MV-4-11 (cell line): ENCODE measurements at places on chromosomes 1 and 21.

GRCh38 chr1:64136752-64137411 lies 66.5 kb upstream of the UBE2U start:
- peak; percentile 46 for DNase-seq

- no peak for DNase-seq
Observed at GRCh38 chr1:221601166-221601565, 140.7 kb downstream of the DUSP10 start.

- no peak for DNase-seq
Observed at GRCh38 chr1:168618886-168619285, 42.5 kb downstream of the XCL1 start.

DNA sequence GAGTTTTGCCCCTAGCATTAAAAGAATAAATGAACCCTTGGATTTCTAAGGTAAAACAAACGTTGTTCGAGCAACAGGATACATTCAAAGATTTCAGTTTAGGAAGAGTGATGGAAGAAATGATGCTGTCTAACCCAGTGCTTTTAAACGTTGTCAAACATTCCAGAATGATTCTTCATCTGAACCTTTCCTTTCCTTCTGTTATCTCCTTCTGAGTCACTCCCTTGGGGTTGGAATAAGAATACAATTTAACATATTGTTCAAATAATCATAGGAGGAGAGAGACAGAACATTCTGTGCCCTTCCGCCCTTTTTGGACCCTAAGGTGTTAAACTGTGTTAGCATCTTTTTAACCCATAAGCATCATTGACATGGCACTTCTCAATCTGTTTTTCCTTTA lies 61.1 kb upstream of the RCOR3 start:
- DNase-seq = no peak

DNA sequence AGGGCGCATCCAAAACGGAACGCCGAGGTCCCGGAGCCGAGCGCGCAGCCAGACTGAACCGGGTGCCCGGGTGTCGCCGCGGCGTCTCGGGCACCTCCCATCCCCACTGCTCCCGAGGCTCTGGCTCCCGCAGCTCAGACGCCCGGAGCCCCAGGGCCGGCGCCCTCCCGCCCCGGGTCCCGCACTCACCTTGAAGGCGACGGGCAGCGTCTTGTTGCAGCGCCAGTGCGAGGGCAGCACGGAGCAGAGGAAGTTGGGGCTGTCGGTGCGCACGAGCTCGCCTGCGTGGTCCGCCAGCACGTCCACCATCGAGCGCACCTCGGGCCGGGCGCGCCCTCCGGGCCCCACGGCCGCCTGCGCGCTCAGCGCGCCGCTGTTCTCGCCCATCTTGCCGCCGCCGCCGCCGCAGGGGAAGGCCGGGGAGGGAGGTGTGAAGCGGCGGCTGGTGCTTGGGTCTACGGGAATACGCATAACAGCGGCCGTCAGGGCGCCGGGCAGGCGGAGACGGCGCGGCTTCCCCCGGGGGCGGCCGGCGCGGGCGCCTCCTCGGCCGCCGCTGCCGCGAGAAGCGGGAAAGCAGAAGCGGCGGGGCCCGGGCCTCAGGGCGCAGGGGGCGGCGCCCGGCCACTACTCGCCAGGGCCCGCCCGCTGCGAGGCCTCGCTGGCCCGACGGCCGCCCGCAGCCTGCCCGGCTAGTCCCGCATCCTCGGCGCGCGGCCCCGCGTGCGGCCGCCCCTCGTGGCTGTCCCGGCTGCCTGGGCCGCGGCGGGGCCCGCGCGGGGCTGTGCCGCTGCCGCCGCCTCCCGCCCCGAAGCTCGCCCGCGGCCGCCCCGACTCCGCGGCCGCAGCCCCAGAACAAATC lies 447 bp downstream of the RUNX3 start:
- peak; percentile 43 for DNase-seq

GRCh38 chr21:38742580-38743260 lies 63.0 kb upstream of the ETS2 start:
- DNase-seq = no peak

DNA sequence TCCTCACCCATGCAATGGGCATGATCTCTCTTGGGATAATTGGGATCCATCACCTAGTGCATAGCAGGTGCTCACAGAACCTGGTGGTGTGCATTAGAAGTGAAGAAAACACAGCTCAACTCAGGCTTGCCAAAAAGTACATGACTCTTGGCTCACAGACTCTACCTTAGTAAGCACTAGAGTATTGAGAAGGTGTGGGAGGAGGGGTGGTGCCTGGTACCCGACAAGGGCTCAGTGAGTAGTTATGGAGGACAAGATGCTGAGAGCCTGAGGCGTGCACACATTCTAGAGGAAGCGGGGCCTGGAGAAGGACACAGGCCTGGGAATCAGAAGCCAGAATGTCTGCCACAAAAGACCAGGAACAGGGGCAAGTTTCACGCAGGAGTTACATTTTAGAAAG lies 100.3 kb upstream of the GRIK3 start:
- no peak for DNase-seq

GRCh38 chr1:110130113-110130591 lies 17.9 kb downstream of the UBL4B start:
- DNase-seq = no peak

GRCh38 chr1:99176753-99177152 lies 87.5 kb upstream of the PLPPR4 start:
- no peak for DNase-seq

DNA sequence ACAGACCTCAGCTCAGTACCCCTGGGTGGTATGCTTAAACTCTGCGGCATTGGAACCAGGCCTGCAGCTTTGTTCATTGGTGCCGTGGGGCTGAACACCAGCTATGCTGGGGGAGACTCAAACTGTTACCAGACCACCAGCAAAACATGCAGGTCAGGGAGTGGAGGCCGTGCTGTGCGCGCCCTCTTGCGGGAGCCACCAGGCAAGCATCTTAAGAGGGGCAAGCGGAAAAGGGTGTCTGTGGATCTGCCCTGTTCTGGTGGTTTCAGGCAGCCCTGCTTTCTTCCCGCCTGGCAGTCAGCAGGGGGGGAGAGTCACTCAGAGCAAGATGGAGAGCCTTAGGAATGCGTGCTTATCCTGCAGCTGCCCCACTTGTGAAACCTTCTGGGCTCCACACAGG lies 276.9 kb upstream of the ZRANB2 start:
- DNase-seq = no peak

- no peak for DNase-seq
Observed at GRCh38 chr1:9714257-9714718, 62.8 kb downstream of the PIK3CD start.

GRCh38 chr1:243432136-243432535 lies 176.3 kb downstream of the SDCCAG8 start:
- no peak for DNase-seq

DNA sequence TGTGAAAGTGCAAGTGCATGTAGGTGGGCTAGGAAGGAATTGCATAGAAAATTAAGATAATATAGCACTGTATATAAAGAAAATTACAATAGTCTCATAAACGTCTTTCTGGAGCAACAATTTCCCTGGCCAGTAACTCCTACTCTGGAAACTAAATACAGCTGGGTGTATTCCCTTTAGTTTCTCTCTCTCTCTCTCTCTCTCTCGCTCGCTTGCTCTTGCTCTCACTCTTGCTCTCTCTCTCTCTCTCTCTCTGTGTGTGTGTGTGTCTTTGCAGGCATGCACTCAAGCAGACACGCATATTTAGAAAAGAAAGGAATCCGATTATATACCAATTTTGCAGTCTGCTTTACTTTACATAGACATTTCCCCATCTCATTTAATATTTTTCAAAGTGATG lies 14.7 kb downstream of the S100A10 start:
- DNase-seq = no peak

GRCh38 chr1:233654658-233655280 lies 40.9 kb downstream of the KCNK1 start:
- no peak for DNase-seq

- no peak for DNase-seq
Observed at GRCh38 chr1:10489291-10490055, 14.7 kb downstream of the PEX14 start.

GRCh38 chr1:101373570-101373969 lies 136.8 kb downstream of the S1PR1 start:
- no peak for DNase-seq

GRCh38 chr21:46425041-46425440 lies 33.6 kb upstream of the DIP2A start:
- no peak for DNase-seq
